Natural killer cell (primary cell): ENCODE measurements at places on chromosomes 7 and 10. TPM values are rescaled to one million over a fixed set of nuclear protein-coding genes. Genes with fewer than 3 reads are reported as not detected.

GRCh38 chr7:101922631-101923601 is 105.5 kb downstream of the CUX1 start:
- DNase-seq: no peak

IL2RA gene
- 3.4 TPM for total RNA-seq

- no peak for DNase-seq
These were observed 217.8 kb downstream of the DNAJB6 start for GRCh38 chr7:157554393-157555238.

DNA sequence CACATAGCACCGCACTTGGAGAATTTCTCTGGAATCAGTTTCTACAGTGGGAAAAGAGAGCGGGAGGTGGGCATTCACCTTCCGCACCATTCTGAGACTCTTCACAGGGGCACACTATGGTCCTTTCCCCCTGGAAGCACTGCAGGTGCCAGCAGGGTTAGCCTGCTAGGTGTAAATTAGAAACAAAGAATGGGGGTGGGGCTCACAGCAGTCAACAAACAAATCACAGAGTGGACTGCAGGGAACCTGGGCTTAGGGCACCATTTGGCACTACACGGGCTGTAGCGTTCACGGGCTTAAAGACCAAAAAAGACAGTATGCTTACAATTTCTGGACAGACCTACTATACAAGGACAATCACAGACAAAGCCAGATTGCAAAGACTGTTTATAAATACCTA is 8.0 kb upstream of the PKD1L1 start:
- no peak for DNase-seq

GRCh38 chr10:73641328-73642060 is at the start of gene MYOZ1:
TSS of gene MYOZ1 (minus strand) at chr10:73641474. CDS start at chr10:73640017, 1,457 bp downstream.
- no peak for DNase-seq

TEX36 gene
- total RNA-seq: not detected

CACNB2 gene
- total RNA-seq: not detected

NACAD gene
- 0.75 TPM for total RNA-seq

GRCh38 chr10:113226831-113227445 is 276.9 kb downstream of the TCF7L2 start:
- no peak for DNase-seq

DNA sequence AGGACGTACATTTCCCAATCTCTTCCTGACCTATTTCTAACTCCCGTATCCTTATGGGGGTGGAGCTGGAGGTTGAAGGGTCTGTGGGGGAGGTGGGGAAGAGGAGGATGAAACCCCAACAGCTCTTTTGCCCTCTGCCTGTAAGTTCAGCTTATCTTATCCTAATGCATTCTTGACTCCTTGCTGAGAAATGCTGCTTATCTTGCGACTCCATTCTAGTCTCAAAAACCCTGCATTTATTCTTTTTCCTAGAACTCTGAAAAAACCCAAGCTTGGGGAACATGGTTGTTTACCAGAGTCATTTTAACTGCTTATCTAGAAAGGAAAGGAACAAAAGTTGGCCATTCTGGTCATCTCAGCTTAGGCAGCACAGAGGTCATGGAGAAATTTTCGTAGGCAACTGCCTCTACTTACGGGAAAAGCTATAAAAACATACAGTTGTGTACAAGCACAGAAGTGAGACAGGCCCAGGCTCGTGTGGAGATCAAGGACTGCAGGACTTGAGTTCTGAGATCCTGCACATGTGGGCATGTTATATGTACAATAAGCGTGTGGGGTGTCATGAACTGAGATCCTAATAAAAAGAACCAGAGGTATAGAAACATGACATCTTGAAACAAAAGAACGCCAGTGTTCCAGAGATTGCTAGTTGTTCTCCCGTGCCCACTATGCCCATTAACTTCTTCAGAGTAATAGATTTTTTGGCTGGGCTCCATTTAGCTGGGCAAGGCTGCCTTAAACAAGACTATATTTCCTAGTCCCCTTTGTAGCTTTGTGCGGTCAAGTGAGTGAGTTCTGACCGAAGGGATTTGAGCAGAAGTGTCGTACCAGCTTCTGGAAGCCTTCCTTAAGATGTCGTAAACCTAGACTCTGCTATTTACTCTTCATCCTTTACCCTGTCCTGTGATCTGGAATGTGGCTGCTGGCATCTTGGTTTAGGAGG is 9.6 kb downstream of the INMT start:
- no peak for DNase-seq

RPP38 gene
- 12.7 TPM for total RNA-seq

DNA sequence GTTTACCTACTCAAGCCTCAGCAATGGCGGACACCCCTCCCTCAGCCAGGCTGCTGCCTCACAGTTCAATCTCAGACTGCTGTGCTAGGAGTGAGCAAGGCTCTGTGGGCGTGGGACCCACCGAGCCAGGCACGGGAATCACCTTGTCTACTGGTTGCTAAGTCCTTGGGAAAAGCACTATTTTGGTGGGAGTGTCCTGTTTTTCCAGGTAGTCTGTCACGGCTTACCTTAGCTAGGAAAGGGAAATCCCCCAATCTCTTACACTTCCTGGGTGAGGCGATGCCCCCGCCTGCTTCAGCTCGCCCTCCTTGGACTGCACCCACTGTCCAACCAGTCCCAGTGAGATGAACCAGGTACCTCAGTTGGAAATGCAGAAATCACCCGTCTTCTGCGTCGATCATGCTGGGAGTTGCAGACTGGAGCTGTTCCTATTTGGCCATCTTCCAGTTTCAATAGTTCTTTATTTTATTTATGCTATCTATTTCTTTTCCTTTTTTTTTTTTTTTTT is at the start of gene HYAL4:
TSS of gene HYAL4 (plus strand) at position 458 of the 508 bp plus-strand sequence. CDS start 23,105 bp downstream, outside the sequence.
- DNase-seq: no peak

ANAPC16 gene
- 70.9 TPM for total RNA-seq

GRCh38 chr10:89025453-89025852 is 34.9 kb downstream of the FAS start:
- DNase-seq: no peak

- DNase-seq: peak; percentile 72
These were observed 940 bp upstream of the PSD start for GRCh38 chr10:102419269-102420180.

FXYD4 gene
- not detected for total RNA-seq

DNA sequence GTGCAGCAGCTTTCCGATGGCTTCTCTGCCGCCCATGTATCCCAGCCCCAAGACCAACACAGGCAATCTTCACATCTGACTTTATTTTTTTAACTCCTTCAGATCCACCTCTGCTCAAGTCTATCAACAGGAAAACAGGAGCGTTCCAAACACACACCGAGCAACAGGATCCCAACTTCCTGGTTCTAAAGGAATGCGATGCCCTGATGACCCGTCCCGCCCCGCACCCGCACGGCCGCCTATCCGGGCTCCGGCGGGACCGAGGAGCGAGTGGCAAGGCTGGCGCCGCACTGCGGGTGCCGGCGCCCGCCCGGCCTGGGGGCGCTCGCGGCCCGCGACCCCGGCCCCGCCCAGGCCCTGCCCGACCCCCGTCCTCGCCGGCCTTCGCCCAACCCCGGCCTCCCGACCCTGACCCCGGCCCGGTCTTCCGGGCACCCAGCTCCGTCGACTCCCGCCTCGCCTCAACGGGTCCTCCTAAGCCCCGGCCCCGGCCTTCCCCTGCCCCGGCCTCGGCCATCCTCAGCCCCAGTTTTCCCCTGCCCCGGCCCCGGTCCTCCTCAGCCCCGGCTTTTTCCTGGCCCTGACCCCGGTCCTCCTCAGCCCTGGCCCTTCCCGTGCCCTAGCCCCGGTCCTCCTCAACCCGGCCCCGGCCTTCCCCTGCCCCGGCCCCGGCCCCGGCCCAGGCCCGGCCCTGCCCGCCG is 730 bp downstream of the LARP4B start:
- DNase-seq: peak; percentile 29

COL13A1 gene
- 5.2 TPM for total RNA-seq

DNA sequence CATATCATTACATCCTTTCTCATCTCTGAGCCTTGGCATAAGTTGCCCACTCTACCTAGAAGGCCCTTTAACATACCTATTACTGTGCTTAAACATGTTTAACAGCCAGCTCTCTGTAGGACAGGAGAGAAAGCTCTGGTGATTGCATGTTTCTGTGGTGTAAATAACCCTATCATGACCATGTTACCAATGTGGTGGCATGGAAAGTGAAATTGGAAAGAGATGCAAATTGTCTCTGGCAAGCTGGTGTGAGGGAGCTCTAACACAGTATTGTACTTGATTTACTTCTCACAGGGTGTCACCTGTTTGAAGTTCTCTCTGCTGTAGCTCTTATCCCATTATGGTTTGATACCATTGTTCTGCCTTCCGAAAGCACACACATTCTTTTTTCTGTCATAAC is 231.8 kb upstream of the DKK1 start:
- DNase-seq: no peak

OR2A5 gene
- total RNA-seq: not detected

GRCh38 chr7:50646069-50646468 is 80.9 kb upstream of the DDC start:
- no peak for DNase-seq

CYP2C19 gene
- total RNA-seq: not detected

GRCh38 chr7:3380886-3381685 is 80.0 kb downstream of the SDK1 start:
- DNase-seq: no peak

DNA sequence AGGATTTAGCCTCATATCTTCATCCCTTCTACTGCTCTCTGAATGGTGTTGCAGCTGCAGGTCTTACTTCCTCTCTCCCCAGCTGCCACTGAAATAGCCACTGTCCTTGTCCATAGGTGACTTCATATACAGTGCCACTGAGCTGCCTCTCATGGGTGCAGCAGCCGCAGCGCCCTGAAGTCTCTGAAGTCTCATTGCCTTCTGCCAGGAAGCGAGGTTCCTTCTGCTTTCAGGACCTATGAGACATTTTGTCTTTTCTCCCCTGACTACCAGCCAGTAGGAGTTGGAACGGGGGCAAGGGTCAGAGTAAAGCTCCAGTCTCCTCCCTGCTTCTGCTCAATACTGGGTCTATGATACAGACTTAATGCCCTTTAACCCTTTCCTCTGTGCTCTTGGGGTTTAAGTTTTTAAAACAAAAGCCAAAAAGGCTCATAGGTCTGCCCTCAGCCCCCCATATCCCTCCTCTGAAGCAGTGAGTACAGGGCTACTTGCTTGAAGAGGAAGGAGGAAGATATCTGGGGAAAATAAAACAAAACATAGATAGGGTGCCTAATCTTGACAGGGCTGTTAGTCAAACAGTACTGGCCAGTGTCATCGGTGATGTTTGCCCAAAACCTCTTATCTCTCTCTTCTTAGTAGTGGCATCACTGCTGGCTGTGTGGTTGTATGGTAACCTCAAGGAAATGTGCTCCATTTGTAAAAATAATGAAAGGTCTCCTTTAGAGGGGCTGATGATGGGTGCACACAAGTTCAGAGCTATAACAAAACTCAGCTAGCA is 7.1 kb downstream of the PLCE1 start:
- DNase-seq: no peak

DNA sequence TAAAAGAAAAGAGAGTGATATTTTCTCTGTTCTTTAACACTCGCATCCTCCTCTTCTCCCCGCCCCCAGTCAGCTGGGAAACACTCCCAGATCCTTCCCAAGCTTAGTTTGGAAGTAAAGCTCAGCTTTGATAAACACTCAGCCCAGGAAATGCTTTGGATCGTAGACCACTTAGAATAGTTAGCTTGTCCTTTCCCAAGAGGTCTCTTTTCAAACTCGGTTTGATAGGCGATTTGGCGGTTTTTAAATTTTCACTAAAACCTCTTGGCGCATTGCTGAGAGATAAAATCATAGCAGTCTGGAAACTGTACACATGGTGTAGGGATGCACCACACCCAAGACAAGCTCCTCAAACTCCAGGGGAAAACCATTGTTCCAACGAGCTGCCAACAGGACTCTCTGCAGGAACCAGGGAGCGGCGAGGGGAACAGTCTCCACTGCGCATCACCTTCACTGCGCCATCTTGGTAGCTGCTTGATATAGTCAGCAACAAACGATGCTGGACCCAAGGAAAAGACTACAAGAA is 22.3 kb downstream of the SMURF1 start:
- DNase-seq: no peak

DNA sequence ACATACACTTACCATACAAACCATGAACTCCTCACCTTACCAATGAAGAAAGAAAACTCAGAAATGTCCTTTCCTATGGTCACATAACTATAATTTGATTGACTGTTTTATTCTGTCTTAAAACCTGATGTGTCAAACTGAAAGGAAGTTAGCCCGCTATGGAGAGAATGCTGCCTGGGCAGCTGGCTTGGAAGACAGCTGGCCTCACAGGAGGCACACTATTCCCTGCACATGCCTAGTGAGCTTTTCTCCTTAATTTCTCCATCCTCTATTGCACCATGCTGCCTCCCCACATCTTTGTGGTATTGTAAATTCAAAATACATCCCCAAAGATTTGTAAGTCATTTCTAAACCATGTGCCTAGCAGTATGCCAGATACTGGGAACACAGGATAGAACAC is 163.3 kb downstream of the STK31 start:
- DNase-seq: no peak

UCMA gene
- not detected for total RNA-seq

- DNase-seq: no peak
These were observed 168.9 kb upstream of the ASAH2 start for GRCh38 chr10:50420196-50420595.

GPR158 gene
- not detected for total RNA-seq

KIAA1549 gene
- total RNA-seq: 0.09 TPM

RASA4B gene
- 12.3 TPM for total RNA-seq

EPO gene
- total RNA-seq: not detected

DNA sequence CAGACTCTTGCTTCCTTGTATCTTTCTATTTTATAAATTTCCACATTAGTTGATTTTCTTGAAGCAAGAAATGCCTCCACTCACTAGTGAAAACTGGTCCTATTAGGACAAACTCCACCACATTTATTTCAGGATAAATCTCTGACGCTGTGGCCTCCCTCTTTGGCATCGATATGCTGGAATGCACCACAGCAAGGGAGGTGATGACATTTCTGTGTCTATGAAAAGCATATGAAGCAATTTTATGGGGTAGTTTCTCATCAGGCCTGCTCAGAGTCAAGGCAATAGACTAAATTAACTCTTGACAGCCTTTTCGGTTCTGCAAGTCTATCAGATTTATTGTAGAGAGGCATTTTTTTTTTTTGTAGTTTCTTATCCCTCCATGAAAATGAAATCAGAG is 304.4 kb downstream of the ZEB1 start:
- DNase-seq: no peak

GRCh38 chr10:88122145-88122544 is 258.7 kb downstream of the PTEN start:
- DNase-seq: no peak

GRCh38 chr7:125154930-125155329 is 225.3 kb upstream of the POT1 start:
- DNase-seq: no peak

- no peak for DNase-seq
These were observed 172.0 kb upstream of the TNRC18 start for GRCh38 chr7:5595545-5596045.

DNA sequence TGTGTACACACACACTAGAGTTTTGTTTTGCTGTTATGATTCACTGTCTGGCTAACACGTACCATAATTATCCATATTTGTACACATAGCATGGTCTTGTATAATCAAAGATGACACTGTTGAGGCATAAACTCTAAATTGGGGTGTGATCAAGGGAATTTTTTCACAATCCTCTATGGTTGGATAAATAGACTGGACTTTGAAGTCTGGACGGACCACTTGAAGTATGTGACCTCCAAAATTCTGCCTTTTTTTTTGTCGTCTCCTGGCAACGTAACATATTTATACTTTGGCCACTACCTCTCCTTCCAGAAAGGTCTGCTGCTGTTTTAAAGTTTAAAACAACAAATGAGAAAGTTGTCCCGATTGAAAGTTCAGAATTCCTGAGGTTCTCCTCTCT is 193.4 kb downstream of the CACNB2 start:
- DNase-seq: no peak

ITIH2 gene
- not detected for total RNA-seq

- no peak for DNase-seq
These were observed 24.6 kb upstream of the CNPY1 start for GRCh38 chr7:155570991-155571390.

- no peak for DNase-seq
These were observed 714.7 kb upstream of the MBL2 start for GRCh38 chr10:53487019-53487983.
